ENCODE measurements at places on chromosomes 12 and 14. TPM values are rescaled to one million over a fixed set of nuclear protein-coding genes. Genes with fewer than 3 reads are reported as not detected.

DNA sequence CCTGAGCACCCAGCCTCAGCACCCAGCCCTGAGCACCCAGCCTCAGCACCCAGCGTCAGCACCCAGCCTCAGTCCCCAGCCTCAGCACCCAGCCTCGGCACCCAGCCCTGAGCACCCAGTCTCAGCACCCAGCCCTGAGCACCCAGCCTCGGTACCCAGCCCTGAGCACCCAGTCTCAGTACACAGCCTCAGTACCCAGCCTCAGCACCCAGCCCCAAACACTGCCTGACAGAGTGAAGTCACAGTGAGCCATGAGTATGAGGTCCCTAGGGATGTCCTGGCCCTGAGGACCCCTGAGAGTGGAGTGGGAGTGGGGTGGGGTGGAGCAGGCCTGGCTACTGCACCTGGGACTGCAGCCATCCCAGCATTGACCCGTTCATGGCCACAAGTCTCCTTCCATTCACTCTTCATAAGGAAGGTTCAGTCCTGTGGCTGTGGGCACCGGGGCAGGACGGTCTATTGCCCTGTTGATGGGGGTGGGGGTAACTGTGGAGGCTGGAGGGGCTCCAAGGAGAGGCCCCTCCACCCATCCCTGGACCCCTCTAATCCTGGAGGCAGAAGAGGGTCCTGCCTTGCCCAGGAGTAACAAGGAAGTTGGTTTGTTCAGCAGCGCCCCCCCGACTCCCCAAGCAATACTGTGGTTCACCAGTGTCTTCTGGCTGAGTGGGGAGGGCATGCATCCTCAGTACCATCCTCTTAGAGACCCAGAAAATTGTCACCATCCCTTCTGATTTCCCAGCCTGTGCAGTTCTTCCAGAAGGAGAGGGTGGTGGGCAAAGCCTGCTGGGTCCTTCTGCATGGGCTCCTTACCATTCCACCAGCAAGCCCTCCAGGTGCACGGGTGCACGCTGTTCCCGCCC, 140.5 kb downstream of the ADGRD1 start:
- peaks cover 20% of the 10 kb centered on the region for H3K4me1 ChIP-seq
- H3K36me3 ChIP-seq: no peaks in the 10 kb centered on the region
- H3K27ac ChIP-seq: no peak overlapping the region
- no peaks in the 10 kb centered on the region for H3K27me3 ChIP-seq
- H3K4me3 ChIP-seq: no peak overlapping the region

GRCh38 chr14:44846232-44846824, 115.4 kb downstream of the KLHL28 start:
- H3K36me3 ChIP-seq: no peaks in the 10 kb centered on the region
- no peak for DNase-seq
- H3K4me1 ChIP-seq: peaks cover 3% of the 10 kb centered on the region
- no peaks in the 10 kb centered on the region for H3K27me3 ChIP-seq
- H3K4me3 ChIP-seq: no peak overlapping the region
- H3K27ac ChIP-seq: no peak overlapping the region

The GPR162 gene
- polyA plus RNA-seq: 7.0 TPM

GRCh38 chr14:49553106-49553505, 33.1 kb downstream of the RPS29 start:
- H3K27me3 ChIP-seq: no peaks in the 10 kb centered on the region
- no peaks in the 10 kb centered on the region for H3K36me3 ChIP-seq
- H3K4me1 ChIP-seq: no peaks in the 10 kb centered on the region
- no peak overlapping the region for H3K4me3 ChIP-seq

DNA sequence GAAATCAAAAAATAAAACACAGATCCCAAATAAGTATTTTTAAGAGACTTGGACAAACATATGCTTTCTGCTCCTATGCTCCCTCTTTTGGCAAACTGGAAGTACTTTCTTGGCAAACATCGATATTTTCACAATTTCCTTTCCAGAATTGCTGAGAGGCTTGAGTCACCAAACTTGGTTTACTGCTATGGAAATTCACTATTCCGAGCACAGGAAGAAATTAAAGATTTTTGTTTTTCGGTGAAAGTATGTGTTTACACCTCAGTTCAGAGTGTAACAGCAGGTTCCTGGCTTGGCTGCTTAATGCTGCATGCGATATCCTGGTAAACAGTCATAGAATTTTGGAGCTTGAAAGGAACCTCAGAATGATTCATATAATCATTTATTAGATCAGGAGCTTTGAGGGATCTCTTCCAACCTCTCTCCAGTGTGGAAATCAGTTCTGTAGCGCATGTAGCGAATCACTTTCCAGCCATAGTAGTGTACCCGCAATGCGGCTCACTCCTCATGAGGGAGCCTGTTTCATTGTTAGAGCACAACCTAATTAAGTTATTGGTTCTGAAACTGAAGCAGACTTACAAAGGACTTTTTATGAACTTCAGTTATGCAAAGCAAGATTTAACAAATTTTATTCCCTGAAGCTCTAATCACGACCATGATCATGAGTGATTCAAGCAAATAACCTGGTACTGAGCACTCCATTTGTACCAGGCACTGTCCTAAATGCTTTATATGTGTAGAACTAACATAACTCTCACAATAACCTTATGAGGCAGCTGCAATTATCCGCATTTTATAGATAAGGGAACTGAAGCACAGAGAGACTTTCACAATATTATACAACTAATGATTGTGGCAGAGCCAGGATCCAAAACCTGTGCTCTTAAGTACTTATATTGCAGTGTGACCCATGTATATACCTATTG, 56.4 kb upstream of the ATP2A2 start:
- H3K27ac ChIP-seq: peak overlapping the region; percentile 82
- peaks cover 25% of the 10 kb centered on the region for H3K4me1 ChIP-seq
- H3K36me3 ChIP-seq: no peaks in the 10 kb centered on the region
- no peak for DNase-seq

The TEX22 gene
- 0.07 TPM for polyA plus RNA-seq

The GPN3 gene
- polyA plus RNA-seq: 46.7 TPM

DNA sequence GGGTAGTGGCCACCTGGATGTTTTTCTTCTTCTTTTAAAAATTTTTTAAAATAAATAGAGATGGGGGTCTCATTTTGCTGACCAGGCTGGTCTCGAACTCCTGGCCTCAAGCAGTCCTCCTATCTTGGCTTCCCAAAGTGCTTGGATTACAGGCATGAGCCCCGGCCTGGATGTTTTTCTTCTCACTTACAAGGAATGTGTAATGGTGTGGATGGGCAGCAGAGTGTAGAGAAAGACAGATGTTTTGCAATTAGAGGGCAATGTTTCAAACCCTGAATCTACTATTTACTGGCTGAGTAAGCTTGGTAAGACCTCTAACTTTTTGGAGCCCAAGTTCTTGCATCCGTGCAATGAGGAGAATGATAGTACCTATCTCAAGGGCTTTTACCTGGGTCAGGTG, 48.1 kb downstream of the ADCK1 start:
- no peak overlapping the region for H3K27ac ChIP-seq
- H3K4me3 ChIP-seq: no peak overlapping the region
- no peaks in the 10 kb centered on the region for H3K4me1 ChIP-seq
- no peaks in the 10 kb centered on the region for H3K36me3 ChIP-seq
- H3K27me3 ChIP-seq: no peaks in the 10 kb centered on the region

All from heart right ventricle (tissue), 16 donors.